Natural killer cell (primary cell): ENCODE measurements at places on chromosomes 5 and 9. TPM values are rescaled to one million over a fixed set of nuclear protein-coding genes. Genes with fewer than 3 reads are reported as not detected.
A peak's percentile ranks its signal among the peaks of the same experiment; 100 is the strongest.

- DNase-seq, result no peak
These were observed 25.8 kb downstream of the PTGES2 start for GRCh38 chr9:128101690-128102089.

- DNase-seq, result no peak
These were observed 88.8 kb downstream of the NR3C1 start for GRCh38 chr5:143314659-143315058.

- DNase-seq, result no peak
These were observed 62.8 kb upstream of the SUB1 start for GRCh38 chr5:32522429-32523143.

DNA sequence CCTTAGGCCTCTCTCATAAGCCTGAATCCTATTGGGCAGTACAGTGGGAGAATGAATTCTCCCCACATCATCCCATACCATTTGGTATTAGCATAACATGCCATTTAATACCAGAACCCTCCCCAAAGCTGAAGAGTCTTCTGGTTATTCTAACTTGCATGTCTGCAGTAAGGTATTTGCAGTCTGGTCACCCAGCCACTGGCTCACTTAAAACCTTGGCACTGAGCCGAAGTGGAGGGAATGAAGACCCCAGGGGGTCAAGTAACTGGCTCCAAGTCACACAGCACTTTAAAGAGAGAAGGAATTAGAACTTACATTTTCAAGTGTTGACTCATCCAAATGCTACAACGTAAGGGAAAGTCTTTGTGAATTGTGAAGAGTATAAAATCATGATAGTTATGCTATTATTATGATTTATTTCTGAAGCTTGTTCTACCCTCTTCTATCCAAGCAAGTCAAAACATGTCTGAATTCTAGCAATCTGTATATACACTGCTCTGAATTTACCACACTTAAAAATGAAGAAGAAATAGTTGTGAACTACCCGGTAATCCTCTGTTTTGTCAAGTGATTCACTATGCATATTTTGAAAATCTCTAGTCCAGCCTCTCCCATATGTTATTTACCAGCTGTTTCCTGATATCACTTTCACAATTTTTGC, 28.5 kb downstream of the GLRA1 start:
- DNase-seq, result no peak

DNA sequence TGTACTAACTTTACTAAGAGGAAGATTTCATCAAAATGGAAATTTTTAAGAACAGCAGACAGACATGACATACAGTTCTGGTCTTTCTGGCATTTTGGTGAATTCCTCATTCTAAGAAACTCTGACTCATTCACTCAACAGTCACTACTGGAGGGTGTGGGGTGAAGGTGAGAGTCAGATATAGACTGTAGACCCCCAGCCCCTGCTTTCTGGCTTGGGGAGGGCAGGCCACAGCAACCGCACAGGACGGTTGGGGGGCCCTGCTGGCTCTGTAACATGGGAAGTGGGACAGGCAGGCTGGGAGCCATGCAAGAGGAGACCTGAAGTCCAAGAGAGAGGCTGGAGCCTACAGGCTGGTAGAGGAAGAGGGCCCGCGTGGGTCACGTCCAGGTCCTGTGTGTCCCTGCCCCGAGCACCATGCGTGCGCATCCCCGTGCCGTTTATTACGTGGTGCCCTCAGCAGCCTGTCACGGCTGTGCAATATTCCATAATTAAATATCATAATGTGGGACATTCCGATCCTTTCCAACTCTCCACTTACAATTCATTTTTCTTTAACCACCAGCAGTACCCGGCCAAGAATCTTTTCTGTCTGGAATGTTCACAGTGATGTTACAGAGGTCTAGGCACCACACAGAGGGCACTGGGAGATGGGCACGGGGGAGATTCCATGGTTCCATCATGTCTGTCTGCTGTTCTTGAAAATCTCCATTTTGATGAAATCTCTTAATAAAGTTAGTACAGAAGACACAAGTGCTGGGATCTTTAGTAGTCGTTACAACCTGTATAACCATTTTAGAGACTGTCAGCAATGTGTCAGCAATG, 75.5 kb downstream of the SEMA4D start:
- DNase-seq, result peak; percentile 63

LHFPL2 gene
- total RNA-seq, result 1.00 TPM

DRD1 gene
- not detected for total RNA-seq

EIF4E1B gene
- total RNA-seq, result not detected

TEX48 gene
- not detected for total RNA-seq
